ENCODE measurements at places on chromosomes 1 and 21.

DNA sequence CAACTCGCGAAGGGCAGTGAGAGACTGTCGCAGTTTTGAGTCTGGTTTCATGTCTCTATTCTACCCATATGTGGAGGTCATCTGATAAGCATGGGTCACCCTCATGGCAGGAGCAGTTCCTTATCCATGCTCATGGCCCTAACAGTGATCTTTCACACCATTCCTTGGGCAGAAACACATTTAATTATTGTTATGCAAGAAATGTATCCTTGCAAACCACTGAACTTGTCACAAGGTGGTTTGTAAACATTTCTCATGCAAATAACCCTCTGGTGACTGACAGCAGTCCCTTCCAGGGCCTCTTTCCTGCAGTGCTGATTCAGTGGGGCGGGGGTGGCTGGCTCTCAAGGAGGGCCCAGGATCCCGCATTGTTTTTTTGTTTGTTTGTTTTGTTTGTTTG lies 421.4 kb upstream of the RUNX1 start:
- no peak for DNase-seq

- no peak for DNase-seq
Measured at GRCh38 chr1:228394571-228395394, 11.9 kb downstream of the TRIM11 start.

DNA sequence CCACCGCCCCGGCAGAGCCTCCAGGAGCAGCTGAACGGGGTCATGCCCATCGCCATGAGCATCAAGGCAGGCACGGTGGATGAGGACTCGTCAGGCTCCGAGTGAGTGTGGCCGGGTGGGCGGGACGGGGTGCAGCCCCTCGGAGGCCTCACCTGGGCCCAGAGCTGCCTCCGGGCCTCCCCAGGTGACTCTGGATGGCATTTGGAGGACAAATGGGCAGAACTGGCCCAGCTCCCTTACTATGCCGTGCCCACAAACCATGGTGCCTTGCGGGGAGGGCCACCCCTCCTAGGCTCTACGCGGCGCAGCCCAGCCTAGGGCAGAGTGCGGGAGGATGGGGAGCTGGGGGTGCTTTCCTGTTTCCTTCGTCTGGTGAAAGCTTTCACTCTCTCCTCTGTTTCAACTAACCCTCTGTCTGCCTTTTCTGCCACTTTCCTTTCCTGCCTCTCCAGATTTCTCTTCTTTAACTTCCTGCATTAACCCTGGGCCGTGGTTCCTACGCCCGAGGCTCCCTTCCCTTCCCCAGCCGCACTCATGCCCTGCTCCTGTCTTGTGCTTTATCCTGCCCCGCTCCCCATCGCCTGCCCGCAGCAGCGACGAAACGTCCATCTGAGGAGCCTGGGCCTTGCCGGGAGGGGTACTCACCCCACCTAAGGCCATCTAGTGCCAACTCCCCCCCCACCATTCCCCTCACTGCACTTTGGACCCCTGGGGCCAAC lies 9.2 kb downstream of the PSRC1 start:
- no peak for DNase-seq

GRCh38 chr21:36591326-36591970 lies 107.5 kb upstream of the SIM2 start:
- DNase-seq = no peak

DNA sequence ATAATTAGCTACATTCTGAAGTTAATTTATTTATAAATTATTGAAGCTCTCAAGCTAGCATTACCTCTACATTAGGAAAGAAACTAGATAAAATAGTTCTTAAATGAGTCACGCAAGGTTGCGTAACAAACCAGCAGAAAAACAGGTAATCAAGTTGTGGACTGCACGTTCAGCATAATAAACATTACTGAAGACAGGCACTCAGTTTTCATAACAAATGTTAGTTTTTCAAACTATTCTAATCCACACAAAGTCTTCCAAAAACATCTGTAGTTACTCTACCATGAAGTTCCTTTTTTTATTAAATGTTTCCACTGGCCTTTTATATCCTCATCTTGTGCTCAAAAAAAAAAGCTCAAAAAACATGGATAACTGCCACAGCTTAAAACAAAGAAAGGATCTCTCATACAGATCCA lies 1.3 kb downstream of the TOR1AIP2 start:
- DNase-seq = no peak

- DNase-seq = no peak
Measured at GRCh38 chr21:36719614-36720013, 20.7 kb downstream of the SIM2 start.

GRCh38 chr1:111873460-111874030 lies 115.9 kb downstream of the KCND3 start:
- no peak for DNase-seq

- DNase-seq = no peak
Measured at GRCh38 chr1:226871636-226872327, 1.4 kb downstream of the PSEN2 start.

DNA sequence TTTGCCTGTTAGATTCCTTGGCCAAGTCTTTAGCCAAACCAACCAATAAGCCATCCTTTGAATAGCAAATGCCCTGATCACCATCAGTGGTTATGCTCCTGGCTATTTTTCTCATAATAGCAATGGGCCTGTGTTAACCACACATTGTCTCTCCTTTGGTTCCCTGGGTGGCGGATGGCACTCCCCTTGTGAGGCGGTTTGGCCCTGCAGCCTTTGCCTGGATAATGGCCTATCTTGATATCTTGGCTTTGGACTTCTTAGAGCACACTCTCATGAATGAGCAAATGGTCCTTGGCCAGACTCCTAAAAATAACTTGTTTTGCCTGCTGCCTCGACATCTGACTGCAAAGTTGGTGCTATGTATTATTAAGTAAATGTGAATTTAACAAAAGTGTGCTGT lies 22.4 kb upstream of the ZBTB18 start:
- no peak for DNase-seq

All from H54 (cell line).